ENCODE measurements at places on chromosomes 1 and 21.

DNA sequence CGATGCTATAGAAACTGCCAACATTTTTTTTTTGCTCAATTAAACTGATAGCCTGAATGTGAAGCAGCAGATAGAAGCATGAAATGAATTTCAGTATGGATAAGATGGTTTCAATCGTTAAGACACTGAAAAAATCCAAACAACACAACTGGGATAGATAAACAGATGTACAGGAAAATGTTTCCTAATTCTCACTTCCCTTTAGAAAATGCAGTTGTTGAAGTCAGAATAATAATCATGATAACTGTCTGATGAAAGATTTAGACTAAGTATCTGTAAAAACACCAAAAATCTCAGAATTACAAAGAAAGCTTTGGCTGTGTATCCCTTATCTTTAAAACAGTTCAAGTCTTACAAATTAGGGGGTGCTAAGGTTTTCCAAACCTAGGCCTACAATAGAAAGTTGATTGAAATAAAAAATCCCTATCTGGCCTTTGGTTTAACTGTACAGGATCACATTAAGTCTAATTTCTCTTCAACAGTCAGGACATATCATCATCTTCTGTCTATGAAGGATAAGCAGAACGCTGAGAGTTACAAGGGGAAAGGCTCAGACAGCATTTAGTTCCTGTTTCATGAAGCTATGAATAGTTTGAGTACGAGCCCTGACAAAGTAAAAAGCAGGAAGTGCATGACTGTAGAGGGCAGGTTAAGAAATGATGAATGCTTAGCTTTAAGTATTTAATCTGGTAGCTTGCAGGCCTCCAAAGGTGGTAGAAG, 203.2 kb downstream of the APP start:
- no peak for DNase-seq

- DNase-seq = no peak
These were observed 280.3 kb downstream of the LTN1 start for GRCh38 chr21:28712411-28712810.

GRCh38 chr1:234990874-234991801, 137.5 kb downstream of the TOMM20 start:
- DNase-seq = no peak

DNA sequence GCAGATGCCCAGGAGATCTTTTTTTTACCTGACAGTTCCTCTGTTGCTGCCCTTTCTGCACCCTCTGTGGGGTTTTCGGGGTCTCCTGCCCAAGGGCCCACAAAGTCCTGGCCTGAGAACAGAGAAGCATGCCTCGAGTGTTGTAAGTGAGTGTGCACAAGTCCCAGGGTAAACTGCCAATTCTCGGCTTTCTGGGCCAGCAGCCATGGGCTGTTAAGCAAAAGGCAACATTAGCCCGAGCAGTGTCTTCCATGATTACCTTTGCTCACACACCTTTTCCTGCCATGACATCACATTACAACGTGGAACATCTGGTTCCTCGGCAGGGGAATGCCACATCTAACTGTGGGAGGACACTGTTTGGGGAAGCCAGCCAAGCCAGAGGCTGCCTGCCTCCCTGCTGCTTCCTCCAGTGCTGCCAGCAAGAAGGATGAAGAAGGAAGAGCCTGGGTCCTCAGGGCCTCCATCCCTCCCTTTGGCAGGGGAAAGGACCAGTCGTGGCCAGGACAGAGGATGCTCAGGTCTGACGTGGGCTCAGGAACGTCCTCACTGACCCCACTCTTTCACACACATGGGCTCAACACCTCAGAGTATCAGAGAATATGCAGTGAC, 485.9 kb downstream of the OMA1 start:
- no peak for DNase-seq

- peak; percentile 78 for DNase-seq
These were observed 795.2 kb upstream of the TMPRSS15 start for GRCh38 chr21:19198801-19199200.

DNA sequence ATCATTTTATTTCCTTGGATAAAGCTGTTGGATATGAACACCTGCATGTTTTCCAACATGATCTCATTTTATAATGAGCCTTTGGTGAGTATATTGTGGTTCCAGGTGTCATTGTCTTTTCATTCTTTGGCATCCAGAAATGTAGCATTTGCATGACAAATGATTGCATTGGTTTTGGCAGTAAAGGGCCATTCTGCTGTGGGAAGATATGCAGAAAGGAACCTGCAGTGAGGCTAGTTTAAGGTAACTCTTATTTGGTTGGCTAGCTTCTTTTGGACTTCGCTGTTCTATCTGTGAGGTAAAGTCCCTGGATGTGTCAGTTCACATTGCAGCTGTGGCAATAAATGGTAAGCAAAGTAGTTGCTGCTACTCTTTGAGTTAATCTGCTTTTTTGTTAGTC, 343.0 kb downstream of the AMY1C start:
- no peak for DNase-seq
